SK-N-SH (cell line): ENCODE measurements at places on chromosomes 2 and 18. TPM values are rescaled to one million over a fixed set of nuclear protein-coding genes. Genes with fewer than 3 reads are reported as not detected.

DNA sequence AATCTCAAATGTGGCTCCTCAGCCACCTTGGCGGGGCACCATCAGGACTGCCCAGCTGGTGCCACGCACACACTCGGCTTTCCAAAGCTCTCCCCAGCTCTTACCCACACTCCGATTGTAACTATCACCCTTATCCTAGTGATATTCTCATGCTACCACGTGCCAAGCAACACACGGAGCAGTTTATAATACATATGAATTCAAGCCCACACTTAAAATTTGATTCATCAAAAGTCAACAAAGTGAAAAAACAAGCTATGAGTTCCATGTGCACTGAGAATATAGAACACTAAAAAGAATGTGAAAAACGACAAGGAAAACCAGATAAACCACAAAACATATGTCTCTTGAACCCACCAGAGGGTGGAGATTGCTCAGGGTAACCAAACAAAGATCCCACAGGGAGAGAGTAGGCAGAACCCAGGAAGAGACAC is 31.6 kb downstream of the LONRF2 start:
- no peak for DNase-seq
- H3K27ac ChIP-seq, result peak overlapping the region; percentile 97
- peaks cover 44% of the 10 kb centered on the region for H3K4me1 ChIP-seq
- H3K36me3 ChIP-seq, result no peaks in the 10 kb centered on the region
- H3K4me3 ChIP-seq, result no peak overlapping the region
- no peaks in the 10 kb centered on the region for H3K27me3 ChIP-seq

Gene OTOF
- polyA plus RNA-seq, result not detected in 2 replicates

Gene STPG4
- polyA plus RNA-seq, result 0.20 and 0.21 TPM in 2 replicates

Gene STK16
- 57.6 and 78.6 TPM in 2 replicates for polyA plus RNA-seq

Gene GALNT14
- 1.6 and 1.8 TPM in 2 replicates for polyA plus RNA-seq

GRCh38 chr2:191018048-191018447 is 4.1 kb upstream of the STAT1 start:
- no peaks in the 10 kb centered on the region for H3K27me3 ChIP-seq
- no peaks in the 10 kb centered on the region; the same call in 1 of the 2 replicates for H3K4me1 ChIP-seq
- DNase-seq, result no peak
- no peak overlapping the region for H3K27ac ChIP-seq

DNA sequence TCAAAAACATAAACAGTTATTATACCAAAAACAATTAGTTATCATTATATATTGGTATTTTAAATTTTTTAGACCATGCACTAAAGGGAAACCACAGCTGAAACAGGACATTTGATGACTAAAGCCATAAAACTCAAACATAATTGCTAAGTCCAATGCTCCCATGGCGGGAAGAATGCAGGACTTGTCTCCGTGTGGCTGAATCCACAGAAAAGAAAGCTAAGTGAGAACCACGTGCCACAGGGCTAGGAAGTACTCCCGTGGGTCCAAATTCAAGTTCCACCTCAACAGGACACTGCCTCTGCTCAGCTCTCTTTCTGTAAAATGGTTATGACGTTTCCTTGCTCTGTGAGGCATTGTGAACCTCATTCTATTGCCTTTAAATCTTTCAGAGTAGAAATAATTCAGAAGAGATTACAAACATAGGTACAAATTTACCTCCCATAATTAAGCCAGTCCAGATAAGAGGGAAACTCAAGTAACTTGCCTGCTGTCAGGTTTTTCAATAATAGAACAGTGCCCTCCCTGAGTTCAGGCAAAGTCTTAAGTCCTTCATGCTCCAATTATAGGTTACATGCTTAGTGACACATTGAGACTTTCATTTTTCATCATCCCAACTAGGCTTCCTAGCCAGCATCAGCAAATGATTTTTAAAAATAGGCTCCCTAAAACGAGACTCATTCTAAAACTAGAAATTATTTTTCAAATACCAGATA is 36.7 kb downstream of the FTCDNL1 start:
- no peak overlapping the region for H3K4me3 ChIP-seq
- H3K27me3 ChIP-seq, result peaks cover 28% of the 10 kb centered on the region
- no peak overlapping the region for H3K27ac ChIP-seq
- DNase-seq, result no peak
- no peaks in the 10 kb centered on the region for H3K4me1 ChIP-seq

- H3K27me3 ChIP-seq, result no peaks in the 10 kb centered on the region
- H3K36me3 ChIP-seq, result no peaks in the 10 kb centered on the region
- H3K4me3 ChIP-seq, result no peak overlapping the region
- DNase-seq, result no peak
- H3K27ac ChIP-seq, result peak overlapping the region; percentile 90
- peaks cover 13% of the 10 kb centered on the region for H3K4me1 ChIP-seq
Measured at GRCh38 chr18:48872234-48873145, 78.3 kb downstream of the SMAD7 start.

DNA sequence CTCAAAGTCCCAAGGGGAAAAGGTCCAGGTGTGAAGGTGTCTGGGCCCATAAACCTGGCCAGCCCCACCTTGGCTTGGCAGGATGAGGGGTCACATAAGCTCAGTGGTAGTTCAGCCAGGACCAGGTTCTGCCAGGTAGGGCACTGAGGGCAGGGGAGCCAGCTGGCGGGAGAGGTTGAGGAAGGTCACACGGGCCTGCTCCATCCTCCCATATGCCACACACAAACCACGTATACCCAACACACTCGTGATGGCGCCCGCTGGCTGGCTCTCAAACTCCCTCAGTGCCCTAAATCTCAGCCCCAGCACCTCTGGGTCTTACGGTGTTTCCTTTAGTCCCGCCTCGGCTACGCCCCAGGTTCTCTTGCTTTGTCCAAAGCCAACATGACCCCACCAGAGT is 160.5 kb downstream of the ZFP36L2 start:
- H3K4me1 ChIP-seq, result no peaks in the 10 kb centered on the region
- H3K36me3 ChIP-seq, result no peaks in the 10 kb centered on the region
- no peak overlapping the region for H3K4me3 ChIP-seq
- no peaks in the 10 kb centered on the region for H3K27me3 ChIP-seq

GRCh38 chr2:215020283-215020682 is 118.1 kb downstream of the ABCA12 start:
- no peak overlapping the region for H3K27ac ChIP-seq
- H3K4me3 ChIP-seq, result no peak overlapping the region
- no peaks in the 10 kb centered on the region for H3K36me3 ChIP-seq
- H3K27me3 ChIP-seq, result no peaks in the 10 kb centered on the region
- no peak for DNase-seq
- no peaks in the 10 kb centered on the region for H3K4me1 ChIP-seq

- no peak for DNase-seq
- no peak overlapping the region for H3K27ac ChIP-seq
- H3K4me1 ChIP-seq, result peaks cover 28% of the 10 kb centered on the region
- no peaks in the 10 kb centered on the region for H3K27me3 ChIP-seq
Measured at GRCh38 chr2:46175419-46175818, 121.8 kb upstream of the EPAS1 start.

DNA sequence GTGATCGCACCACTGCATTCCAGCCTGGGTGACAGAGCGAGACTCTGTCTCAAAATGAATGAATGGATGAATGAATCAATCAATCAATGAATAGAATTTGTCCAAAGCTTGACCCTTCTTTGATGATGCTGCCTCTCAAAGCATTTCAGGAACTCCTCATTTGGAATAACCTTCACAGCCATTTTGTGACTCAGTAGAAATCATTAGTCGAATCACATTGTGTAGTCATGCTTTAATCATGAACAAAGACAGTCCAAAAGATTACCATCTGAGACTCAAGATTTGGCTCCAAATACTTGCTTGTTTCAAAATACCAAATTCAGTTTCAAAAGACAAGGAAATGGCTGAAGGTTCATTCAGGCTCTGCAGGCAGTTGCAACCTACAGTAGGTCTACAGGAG is 83.1 kb downstream of the VWA3B start:
- H3K27me3 ChIP-seq, result peaks cover 7% of the 10 kb centered on the region; the same call in 1 of the 2 replicates
- H3K27ac ChIP-seq, result no peak overlapping the region
- H3K4me1 ChIP-seq, result no peaks in the 10 kb centered on the region

Gene CCDC102B
- 2.0 and 2.4 TPM in 2 replicates for polyA plus RNA-seq

Gene CNTNAP5
- 0.02 and 0.08 TPM in 2 replicates for polyA plus RNA-seq

DNA sequence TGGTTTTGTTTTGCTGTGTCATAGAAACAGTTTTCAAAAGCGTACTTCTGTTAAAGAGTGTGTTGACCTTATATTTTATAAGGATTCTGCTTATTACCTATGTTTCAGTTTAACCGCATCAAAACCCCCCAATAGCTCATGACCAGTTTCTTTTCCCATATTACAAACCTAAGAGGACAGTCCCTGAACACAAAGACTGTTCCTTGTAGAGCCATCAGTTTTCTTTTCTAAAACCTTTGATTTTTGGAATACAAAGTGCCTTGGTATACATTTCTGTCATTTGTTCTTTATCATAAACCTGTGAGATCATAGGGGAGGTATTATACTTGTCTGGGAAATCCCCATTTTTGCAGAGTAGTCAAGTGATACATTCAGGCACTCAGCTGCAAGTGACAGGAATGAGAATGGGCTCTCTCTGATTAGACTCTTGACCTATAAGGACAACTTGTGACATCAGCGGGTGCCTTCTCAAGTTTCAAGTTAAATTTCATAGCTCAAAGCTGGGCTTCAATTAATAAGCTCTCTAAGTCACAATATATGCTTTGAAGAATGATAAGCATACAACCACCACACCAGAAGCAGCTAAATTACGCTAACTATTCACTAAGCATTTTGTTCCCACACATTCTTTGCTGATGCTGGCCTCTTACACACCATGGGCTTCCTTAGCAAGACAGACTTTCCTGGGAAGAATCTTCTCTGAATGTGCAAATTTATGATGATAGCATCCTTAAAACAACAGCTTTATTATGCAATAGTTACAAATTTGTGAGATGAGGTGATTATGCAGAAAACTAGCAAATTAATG is 97.5 kb upstream of the CD302 start:
- no peaks in the 10 kb centered on the region for H3K36me3 ChIP-seq
- no peak overlapping the region for H3K27ac ChIP-seq
- DNase-seq, result no peak
- H3K27me3 ChIP-seq, result no peaks in the 10 kb centered on the region; the same call in 1 of the 2 replicates
- no peaks in the 10 kb centered on the region for H3K4me1 ChIP-seq

- H3K4me1 ChIP-seq, result no peaks in the 10 kb centered on the region
- no peak for DNase-seq
- no peak overlapping the region for H3K27ac ChIP-seq
- no peaks in the 10 kb centered on the region for H3K27me3 ChIP-seq
- H3K36me3 ChIP-seq, result no peaks in the 10 kb centered on the region
- H3K4me3 ChIP-seq, result no peak overlapping the region
Measured at GRCh38 chr2:129459200-129459876, 520.1 kb upstream of the RAB6C start.

Gene MYL1
- polyA plus RNA-seq, result not detected in 2 replicates

Gene CYP26B1
- 0.26 and 0.33 TPM in 2 replicates for polyA plus RNA-seq

DNA sequence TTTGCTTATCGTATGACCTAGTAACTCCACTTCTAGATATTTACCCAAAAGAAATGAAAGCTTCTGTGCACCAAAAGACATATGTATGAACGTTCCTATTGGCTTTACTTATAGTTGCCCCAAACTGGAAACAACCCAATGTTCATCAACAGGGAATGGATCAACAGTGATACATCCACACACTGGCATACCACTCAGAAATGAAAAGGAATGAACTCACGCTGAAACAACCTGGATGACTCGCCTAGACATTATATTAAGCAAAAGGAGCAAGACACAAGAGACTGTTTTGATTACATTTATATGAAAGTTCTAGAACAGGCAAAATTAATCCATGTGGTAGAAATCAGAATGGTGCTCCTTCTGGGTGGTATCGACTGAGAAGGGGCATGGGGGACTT is 18.9 kb downstream of the ADRA2B start:
- H3K27me3 ChIP-seq, result no peaks in the 10 kb centered on the region
- H3K4me3 ChIP-seq, result no peak overlapping the region
- H3K27ac ChIP-seq, result no peak overlapping the region
- no peaks in the 10 kb centered on the region for H3K36me3 ChIP-seq
- H3K4me1 ChIP-seq, result no peaks in the 10 kb centered on the region
- DNase-seq, result no peak

Gene CYP27C1
- 0.03 TPM in 1 of 2 replicates, not detected in the other for polyA plus RNA-seq

- H3K4me3 ChIP-seq, result no peak overlapping the region
- DNase-seq, result no peak
- H3K36me3 ChIP-seq, result no peaks in the 10 kb centered on the region
- H3K4me1 ChIP-seq, result no peaks in the 10 kb centered on the region
- no peak overlapping the region for H3K27ac ChIP-seq
Measured at GRCh38 chr2:48240912-48241311, 289.0 kb upstream of the STON1 start.

DNA sequence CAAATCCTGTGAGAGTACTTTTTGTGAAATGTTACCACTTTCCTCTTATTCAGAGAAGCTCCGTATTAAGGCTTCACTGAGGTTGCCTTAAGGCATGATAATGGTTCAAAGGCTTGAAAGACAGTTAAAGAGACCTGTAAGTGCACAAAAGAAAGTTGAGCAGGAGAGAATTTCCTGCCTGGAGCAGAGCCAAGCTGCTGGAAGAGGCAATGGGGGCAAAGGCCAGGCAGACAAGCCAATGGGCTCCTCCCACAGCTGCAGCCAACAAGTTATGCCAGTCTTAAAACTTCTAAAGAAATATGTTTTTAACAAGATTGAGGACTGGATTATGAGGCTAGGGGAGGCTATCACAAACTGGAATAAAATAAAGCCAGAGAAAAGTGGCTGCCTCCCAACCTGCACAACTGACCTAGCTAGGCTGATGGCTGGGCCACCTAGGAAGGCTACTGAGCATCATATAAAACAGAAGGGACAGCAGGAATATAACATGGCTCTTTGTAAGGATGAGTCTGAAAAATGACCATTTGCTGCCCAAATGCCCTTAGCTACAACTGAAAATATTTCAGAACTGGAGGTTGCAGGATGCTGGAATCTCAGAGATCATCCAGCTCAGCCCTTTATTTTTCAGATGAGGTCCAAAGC is 2.1 kb downstream of the IL1B start:
- H3K4me3 ChIP-seq, result no peak overlapping the region
- H3K27me3 ChIP-seq, result no peaks in the 10 kb centered on the region; the same call in 1 of the 2 replicates
- no peak overlapping the region for H3K27ac ChIP-seq
- no peaks in the 10 kb centered on the region for H3K4me1 ChIP-seq

- DNase-seq, result no peak
- peaks cover 18% of the 10 kb centered on the region; the same call in 1 of the 2 replicates for H3K27me3 ChIP-seq
- H3K4me1 ChIP-seq, result no peaks in the 10 kb centered on the region
- no peaks in the 10 kb centered on the region for H3K36me3 ChIP-seq
Measured at GRCh38 chr2:219744600-219744999, 117.2 kb downstream of the SLC4A3 start.

DNA sequence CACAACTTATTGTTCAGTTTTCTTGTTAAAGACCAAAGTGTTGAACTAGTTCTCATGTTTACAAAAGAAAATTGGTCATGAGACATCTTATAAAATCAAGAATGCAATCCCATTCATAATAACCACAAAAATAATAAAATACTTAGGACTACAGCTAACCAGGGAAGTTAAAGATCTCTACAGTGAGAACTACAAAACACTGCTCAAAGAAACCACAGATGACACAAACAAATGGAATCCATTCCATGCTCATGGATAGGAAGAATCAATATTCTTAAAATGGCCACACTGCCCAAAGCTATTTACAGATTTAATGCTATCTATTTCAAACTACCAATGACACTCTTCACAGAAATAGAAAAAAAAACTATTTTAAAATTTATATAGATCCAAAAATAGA is 1354.8 kb upstream of the CDH2 start:
- no peak overlapping the region for H3K27ac ChIP-seq
- no peaks in the 10 kb centered on the region for H3K4me1 ChIP-seq
- no peaks in the 10 kb centered on the region for H3K36me3 ChIP-seq
- H3K4me3 ChIP-seq, result no peak overlapping the region
